AG20443 (cell line): ENCODE measurements at places on chromosomes 12 and 14.
A peak's percentile ranks its signal among the peaks of the same experiment; 100 is the strongest.

- DNase-seq, result no peak
Measured at GRCh38 chr12:71445071-71445470, 5.5 kb downstream of the LGR5 start.

DNA sequence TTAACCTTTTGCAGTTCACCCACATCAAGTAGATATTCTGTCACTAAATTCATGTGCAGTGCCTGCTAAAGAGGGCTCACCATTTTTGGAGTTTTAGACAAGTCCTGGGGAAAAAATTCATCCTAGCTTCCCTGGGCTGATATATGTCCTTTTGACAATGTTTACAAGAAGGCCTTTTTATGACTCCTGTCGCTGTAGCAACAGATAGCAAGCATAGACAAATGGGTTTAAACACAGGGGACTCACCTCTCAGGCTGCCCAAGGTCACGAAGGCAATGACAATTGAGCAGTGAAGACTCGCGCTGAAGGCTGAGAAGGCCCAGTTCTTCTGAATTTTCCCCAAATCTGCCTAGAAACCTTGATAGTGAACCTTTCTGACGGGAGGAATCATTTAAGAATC lies 150.7 kb upstream of the CPM start:
- DNase-seq, result no peak

DNA sequence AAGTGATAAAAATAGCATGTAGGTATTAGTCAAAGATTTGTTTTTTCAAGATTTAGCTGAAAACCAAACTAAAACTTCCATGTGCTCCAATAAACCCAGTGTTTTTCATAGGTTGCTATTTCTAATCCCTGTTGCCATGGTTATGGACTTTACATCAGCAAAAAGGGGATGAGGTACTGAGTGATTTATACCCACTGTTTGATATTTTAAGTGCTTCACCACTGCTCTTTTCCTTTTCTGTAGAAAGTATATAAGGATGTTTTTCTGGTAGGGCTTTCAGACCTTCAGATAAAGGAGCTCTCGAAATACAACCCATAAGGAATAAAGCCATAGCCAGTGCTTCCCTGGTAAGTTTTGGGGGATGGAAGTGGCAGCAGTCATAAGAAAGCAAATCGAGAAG lies at the start of gene OTOGL:
Gene OTOGL (plus strand): TSS at position 279 of the 400 bp plus-strand sequence. CDS start 109,895 bp downstream, outside the sequence.
- DNase-seq, result no peak

GRCh38 chr12:54565310-54565985 lies 16.0 kb downstream of the PDE1B start:
- no peak for DNase-seq

GRCh38 chr14:65850429-65851135 lies 438.1 kb downstream of the FUT8 start:
- no peak for DNase-seq

- DNase-seq, result peak; percentile 87
Measured at GRCh38 chr14:88792473-88793258, at the start of gene EML5. TSS of gene EML5 (minus strand) at chr14:88792953. CDS start at chr14:88792503, 450 bp downstream.

GRCh38 chr12:62130834-62131552 lies 129.2 kb upstream of the USP15 start:
- no peak for DNase-seq

DNA sequence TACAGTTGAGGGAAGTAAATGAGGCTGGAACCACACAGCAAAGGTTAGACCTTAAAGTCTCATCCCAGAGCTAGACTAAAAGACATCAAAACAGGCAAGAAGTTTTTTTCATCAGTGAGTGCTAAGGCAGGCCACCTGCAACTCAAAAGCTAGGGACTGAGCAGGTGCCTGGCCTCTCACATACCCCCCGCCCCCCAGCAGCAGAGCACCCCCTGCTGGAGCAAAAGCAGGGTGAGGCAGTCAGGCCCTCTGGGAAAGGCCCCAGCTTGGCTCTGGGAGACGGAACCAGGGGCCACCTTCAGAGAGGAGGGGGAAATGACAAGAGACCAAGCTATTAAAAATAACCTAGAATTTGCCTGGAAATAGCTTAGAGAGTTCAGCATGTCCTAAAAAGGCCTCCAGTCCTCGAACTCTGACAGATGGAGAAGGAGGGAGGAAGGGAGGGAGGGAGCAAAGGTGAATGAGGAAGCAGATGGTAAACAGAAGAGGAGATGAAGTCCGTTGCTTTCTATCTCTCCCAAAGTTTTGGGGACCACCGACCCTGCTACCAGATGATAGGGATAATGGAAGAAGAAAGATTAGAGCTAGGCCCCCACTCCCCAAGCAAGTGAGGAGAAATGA lies 1.8 kb downstream of the ITGA7 start:
- no peak for DNase-seq

GRCh38 chr12:74349925-74350324 lies 187.7 kb upstream of the ATXN7L3B start:
- peak; percentile 4 for DNase-seq

DNA sequence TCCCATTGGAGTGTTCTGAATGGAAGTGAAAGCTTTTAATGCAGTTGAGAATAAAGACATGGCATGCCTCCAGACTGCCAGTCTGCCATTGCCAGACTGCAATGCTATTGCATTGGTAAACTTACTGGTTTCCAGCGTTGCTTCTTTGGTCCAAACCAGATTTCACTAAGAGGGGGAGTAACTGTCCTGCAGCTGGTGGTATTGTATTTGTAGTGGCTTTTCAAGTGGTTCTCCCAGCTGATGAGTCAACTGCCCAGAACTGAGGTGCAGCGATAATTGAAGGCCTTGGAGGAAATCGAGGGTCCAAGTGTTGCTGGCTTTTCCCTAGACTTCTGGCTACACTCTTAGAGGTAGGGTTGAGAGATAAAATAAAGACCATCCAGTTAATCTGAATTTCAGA lies 31.9 kb downstream of the ERG28 start:
- DNase-seq, result no peak

GRCh38 chr12:68236421-68237059 lies 10.9 kb upstream of the IL26 start:
- no peak for DNase-seq

- DNase-seq, result no peak
Measured at GRCh38 chr12:66668311-66668710, 10.6 kb downstream of the GRIP1 start.

GRCh38 chr12:67442347-67442841 lies 173.2 kb downstream of the CAND1 start:
- no peak for DNase-seq

- no peak for DNase-seq
Measured at GRCh38 chr12:6748761-6749160, 4.2 kb downstream of the MLF2 start.
